ENCODE measurements at places on chromosomes 13 and 19.

GRCh38 chr13:113532156-113532806, 41.8 kb upstream of the DCUN1D2 start:
- DNase-seq: no peak

DNA sequence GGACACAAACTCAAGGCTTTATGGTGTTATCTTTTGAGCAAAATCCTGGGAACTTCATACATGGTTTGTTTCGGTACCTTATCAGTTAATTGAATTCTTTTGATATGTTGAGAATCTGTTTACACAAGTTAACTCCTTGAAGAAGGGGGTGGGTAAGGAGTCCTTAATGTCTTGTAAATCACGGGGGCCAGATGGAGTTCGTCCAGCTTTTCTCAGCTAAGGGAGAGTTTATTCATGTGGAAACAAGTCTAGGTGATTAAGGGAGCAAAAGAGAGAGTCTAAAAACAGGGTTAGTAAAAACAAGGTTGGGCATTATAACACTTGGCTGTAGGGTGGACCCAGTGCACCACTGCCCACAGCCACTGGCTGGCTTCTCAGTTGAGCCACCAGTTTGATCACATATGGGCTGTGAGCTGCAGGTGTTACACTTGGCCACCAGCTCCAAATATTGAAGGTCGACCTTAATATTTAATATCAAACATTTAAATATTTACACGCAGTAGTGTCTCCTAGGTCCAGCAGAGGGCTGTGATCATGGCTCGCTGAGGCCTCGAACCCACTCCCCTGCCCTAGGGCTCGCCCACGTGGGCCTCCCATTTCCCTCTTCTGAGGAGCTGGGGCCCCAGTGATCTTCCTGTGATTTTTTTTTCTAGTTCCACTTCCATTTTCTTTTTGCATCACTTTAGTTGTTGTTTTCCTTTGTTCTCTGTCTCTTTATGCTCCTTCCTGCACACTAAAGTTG, 21.0 kb upstream of the ZNF43 start:
- DNase-seq: no peak

- peak; percentile 70 for DNase-seq
Measured at GRCh38 chr13:106376401-106377112, 158.9 kb downstream of the EFNB2 start.

GRCh38 chr19:17385878-17386611, 8.0 kb downstream of the CCDC194 start:
- DNase-seq: no peak

DNA sequence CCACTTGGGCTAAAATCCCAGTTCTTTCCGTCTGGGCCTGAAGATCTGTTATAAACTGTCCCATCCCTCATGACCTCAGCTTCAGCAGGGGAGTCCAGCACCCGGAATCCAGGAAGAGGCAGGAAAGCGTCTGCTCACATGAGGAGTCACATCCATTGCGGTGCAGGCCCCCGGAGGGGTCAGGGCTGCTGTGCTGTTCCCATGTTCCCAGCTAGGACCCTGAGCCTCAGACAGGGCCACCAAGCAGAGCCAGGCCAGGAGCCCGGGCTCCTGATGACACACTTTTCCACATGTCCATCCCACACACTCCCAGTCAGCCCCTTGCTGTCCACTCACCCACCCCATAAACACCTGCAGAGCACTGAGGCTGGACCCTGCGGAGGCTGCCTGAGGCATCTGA, 45.3 kb upstream of the VSTM2B start:
- no peak for DNase-seq
